ENCODE measurements at places on chromosomes 11 and 22.
A peak's percentile ranks its signal among the peaks of the same experiment; 100 is the strongest.

- no peak for DNase-seq
Measured at GRCh38 chr11:31720225-31720624, 90.9 kb downstream of the PAX6 start.

GRCh38 chr11:42596576-42597145, 715.1 kb upstream of the API5 start:
- no peak for DNase-seq

GRCh38 chr11:113189909-113190667, 124.3 kb upstream of the TTC12 start:
- DNase-seq = no peak

DNA sequence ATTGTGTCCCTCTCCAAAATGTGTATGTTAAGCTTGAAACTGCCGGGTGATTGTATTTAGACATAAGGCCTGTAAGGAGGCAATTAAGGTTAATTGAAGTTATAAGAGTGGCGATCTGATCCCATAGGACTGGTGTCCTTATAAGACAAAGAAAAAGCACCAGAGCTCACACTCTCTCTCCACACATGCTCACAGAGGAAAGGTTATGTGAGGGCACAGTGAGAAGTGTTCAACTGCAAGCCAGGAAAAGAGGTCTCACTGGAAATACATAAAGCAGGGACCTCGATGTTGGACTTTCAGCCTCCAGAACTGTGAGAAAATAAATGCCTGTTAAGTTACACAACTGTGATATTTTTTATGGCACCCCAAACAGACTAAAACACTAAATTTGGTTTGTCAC, 1233.8 kb upstream of the CNTN5 start:
- no peak for DNase-seq

- peak; percentile 21 for DNase-seq
Measured at GRCh38 chr11:74397501-74398243, 561 bp downstream of the PGM2L1 start.

DNA sequence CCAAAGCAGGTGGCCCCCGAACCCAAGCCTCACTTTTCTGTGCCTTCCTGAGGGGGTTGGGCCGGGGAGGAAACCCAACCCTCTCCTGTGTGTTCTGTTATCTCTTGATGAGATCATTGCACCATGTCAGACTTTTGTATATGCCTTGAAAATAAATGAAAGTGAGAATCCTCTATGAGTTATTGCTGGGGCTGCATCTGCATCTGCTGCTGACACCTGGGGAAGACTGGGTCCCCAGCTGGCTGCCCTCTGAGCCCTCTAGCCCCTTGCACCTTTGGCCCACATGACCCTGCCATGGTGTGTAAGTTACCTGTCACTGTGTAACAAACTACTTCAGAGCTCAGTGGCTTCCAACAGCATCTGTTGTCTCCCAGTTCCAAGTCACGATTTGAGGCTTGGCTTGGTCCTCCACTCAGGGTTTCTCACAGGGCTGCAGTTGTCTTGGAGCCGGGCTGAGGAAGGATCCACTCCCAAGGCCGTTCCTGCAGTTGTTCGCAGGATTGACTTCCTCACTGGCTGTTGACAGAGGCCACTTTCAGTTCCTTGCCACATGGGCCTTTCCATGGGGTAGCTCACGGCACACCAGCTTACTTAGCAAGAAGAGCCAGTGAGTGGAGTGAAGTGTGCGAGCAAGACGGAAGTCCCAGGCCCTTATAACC, 13.5 kb upstream of the UVRAG start:
- no peak for DNase-seq

- DNase-seq = no peak
Measured at GRCh38 chr11:65801153-65801987, 14.5 kb downstream of the OVOL1 start.

GRCh38 chr22:25008666-25009065, 56.1 kb downstream of the KIAA1671 start:
- DNase-seq = no peak

- no peak for DNase-seq
Measured at GRCh38 chr11:134170177-134170918, 53.4 kb downstream of the NCAPD3 start.

DNA sequence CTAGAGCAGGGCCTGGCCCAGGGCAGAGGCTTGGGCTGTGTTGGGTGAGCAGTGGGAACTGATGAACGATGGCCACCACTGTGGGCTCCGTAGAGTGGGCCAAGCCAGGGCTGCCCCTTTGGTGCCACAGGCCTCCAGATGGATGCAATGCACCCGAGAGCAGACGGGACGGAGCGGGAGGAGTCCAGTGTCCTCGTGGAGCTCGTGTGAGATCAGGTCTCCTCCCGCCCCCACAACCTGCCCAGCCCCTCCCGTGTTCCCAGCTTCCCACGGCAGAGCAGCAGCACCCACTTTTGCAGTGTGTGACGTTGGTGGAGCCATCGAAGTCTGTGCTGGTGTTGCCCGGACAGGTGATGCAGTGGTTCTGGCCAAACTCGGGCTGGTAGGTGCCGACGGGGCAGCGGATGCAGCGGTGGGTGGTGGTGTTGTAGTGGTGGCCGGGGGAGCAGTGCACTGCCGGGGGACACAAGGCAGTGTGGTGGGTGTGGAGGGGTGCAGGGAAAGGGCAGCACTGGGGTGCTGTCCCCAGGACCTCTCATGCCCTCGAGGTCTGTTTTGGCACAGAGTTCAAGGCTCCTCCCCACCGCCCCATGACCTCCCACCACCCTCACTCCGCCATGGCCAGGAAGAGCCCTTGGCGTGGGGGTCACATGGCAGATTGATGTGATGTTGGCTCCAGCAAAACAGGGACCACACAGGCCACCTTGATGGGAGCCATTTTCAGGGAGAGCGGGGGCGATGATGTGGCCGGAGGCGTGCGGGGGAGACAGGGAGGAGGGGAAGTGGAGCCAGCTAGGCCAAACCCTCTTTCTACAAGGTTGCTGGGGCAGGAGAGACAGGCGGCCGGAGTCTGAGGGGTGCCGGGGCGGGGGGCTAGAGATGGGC, 23.9 kb upstream of the TTLL12 start:
- DNase-seq = no peak

DNA sequence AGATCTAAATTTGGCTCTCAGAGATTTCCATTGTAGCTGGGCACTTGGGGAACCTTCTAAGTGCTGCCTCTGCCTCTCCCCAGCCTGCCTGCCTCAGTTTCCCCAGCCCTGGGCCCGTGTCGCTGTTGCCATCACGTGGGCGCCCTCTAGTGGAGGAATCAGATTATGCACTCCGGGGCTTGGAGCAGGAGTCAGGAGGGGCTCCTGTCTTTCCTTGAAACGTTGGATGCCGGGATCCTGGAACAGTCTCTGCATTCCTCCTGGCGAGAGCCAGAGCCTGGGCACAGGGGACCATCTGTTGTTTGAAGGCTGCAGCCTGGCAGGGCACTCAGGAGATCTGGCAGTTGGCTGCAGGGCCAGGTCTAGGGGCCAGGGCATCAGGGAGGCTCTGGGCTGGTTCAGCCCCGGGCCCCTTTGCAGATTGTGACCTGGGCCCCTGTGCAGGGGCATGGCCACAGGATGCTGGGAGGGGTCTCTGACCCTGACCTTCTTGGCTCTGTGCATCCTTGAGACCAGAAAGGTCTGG, 71.6 kb downstream of the LRP5 start:
- peak; percentile 11 for DNase-seq

DNA sequence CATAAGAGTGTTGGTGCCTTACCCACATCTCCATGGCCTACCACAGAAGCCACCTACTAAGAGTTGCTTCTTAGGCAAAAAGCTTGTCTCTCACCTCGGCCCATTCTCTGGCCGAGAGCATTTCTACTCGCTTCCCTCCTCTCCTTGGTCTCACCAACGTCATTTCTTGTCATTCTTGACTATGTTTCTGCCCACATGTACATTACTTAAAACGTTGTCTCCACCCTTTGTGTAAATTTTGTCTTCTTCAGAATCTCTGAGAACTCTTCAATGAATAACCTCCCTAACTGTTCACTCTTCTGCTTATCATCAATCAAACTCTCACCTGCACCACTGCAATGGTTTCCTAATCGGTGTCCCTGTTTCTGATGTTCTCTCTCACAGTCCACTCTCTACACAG, 20.1 kb downstream of the SOX6 start:
- no peak for DNase-seq

DNA sequence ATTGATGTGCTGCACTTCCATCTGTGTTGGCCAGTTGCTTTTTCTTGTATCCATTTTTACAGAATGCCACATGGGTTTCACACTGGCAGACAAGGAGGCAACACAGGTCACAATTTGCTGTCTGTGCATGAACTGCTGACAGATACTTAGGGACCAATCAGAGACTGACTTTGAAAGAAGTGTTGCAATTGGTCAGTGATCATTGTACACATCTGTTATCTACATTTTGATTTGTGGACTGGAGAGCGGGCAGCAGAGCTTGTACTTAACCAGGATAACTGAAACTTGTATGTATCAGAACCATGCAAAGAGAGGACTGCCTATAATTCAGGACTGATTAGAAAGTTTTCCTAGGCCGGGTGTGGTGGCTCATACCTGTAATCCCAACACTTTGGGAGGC, 21.8 kb downstream of the PRR5 start:
- DNase-seq = no peak

DNA sequence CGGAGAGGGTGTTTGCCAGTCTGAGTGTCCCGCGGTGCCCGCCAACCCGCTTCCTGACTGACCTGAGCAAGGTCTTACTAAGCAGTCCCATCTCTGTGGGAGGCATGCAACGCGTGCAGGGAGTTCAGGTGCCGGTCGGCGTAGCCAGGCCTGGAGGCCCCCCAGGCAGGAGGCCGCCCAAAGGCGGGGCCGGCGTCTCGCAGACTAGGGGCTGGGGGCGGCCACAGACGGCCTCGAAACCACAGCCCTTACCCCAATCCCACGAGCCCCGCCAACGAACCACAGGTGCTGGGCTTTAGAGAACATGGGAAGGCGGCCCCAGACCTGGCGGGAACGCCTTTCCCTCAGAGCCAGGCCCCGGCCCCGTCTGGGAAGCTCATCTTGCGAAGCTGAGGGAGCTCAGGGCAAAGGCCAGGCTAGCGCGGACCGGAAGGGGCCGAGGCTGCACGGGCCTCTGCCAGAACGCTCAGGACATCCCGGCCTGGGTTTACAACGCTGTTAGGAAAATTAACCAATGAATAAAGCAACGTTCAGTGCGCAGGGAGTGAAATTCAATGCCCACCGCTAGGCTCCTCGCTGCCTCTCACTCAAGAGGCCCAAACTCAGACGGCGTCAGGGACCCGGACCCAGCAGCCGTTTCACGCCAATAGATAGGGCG, 2.1 kb upstream of the MTFP1 start:
- DNase-seq = no peak

DNA sequence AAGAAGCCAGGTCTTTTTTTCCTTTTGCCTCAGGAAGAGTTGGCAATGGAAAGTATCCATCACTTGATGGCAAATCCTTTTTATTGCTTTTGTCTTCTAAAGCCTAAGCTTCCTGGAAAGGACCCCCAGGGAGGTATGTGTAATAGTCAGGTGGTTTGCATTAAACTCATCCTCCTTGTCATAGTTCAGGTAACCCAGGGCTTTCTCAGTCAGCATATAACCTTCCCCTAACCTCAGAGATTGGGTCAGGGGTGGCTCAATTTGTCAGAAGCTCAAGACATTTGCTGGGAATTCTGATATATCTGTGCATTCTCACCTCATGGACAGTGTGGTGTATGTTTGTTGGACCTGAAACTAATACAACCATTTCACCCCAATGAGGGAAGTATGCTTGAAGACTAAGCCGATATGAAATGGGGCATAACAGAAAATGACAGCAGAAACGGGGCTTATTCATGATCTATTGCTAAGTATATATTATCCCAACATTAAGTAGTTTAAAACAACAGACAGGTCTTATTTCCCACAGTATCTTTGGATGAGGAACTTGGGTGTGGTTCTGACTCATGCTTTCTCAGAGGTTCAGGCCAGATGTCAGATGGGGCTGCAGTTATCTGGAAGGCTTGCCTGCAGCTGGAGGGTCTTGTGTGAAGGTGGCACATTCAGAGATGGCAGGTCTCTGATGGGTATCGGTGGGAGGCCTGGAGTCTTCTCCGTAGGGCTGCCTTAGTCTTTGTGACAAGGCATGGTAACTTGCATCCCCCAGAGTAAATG, 135.8 kb upstream of the SPON1 start:
- DNase-seq = no peak

GRCh38 chr22:23882370-23882769, 11.8 kb upstream of the MIF start:
- no peak for DNase-seq

DNA sequence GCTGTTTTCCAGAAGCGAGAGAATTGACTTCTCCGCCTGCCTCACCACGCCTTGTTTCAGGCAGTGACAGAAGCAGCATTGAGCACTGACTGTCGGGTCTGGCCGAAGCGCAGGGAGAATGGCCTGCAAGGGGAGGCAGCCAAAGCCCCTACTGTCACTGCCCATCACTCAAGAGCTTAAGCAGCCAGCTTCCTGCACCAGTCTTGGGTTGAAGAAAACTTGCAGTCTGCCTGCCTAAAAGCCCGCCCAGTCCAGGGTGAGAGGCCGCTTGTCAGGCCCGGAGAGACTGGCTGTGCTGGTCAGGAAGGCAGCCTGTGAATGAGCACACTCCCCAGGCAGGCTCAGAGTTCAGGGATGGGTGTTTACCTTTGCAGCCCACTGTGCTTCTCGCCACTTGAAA, 108.3 kb downstream of the PKNOX2 start:
- DNase-seq = no peak

GRCh38 chr22:26502688-26503561, 9.3 kb downstream of the TFIP11 start:
- DNase-seq = no peak

- DNase-seq = peak; percentile 34
Measured at GRCh38 chr11:21771097-21771496, 421.8 kb upstream of the ANO5 start.

GRCh38 chr22:49418341-49418894, 409.3 kb downstream of the BRD1 start:
- no peak for DNase-seq

DNA sequence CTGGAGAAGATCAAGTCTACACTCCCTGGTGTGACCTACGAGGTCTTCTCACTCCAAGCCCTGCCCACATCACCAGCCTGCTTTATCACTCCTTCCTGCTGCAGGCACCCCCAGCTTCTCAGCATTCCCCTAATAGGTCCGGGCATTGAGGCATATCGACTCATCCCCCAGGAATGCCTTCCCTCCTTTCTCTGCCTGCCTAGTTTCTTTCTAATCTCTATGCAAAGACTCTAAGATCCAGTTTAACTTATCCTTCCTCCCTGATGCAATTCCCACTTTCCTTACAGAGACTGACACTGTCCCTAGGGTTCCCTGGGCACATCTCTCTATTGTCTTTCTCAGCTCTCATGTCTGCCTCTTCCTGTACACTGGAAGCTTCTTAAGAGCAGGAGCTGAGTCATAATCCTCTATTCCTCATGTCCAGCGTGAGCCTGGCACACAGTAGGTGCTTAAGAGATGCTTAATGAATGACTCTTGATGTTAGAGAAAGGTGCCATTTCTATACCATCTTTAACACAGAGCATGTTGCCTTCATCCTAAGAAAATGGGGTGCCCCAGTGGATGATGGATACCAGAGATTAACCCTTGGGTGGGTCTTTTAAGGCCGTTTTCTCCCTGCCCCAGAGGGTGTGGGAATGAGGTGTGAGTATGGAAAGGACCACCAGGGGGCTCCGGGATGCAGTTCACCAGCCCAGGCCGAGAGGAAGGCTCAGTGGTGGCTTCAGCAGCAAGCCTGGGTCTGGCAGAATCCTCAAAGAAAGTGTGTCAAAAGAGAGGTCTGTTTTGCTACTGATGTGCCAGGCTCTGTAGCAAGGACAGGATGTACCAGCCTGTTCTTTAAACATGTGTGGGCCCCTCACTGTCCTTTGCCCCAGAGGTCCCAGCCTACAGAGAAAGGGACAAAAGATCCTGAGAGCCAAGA, 34.7 kb downstream of the PARVA start:
- no peak for DNase-seq

- DNase-seq = no peak
Measured at GRCh38 chr11:116043857-116044256, 539.6 kb upstream of the CADM1 start.
